Brain (organoid and tissue), 16 donors: ENCODE measurements at places on chromosomes 5 and 9. TPM values are rescaled to one million over a fixed set of nuclear protein-coding genes. Genes with fewer than 3 reads are reported as not detected.

GRCh38 chr5:136025900-136026299 is 2.9 kb upstream of the TGFBI start:
- DNase-seq: no peak

GRCh38 chr5:101717721-101718120 is 578.4 kb downstream of the SLCO4C1 start:
- DNase-seq: no peak

GRCh38 chr5:66179297-66180051 is 35.4 kb downstream of the SREK1 start:
- DNase-seq: peak; percentile 22

- DNase-seq: no peak
Measured at GRCh38 chr5:11040345-11040744, 279.3 kb upstream of the DAP start.

GRCh38 chr5:132267166-132267739 is 9.8 kb downstream of the PDLIM4 start:
- no peak for DNase-seq

GRCh38 chr5:137181667-137182066 is 317.5 kb downstream of the SPOCK1 start:
- peak; percentile 41 for DNase-seq

DNA sequence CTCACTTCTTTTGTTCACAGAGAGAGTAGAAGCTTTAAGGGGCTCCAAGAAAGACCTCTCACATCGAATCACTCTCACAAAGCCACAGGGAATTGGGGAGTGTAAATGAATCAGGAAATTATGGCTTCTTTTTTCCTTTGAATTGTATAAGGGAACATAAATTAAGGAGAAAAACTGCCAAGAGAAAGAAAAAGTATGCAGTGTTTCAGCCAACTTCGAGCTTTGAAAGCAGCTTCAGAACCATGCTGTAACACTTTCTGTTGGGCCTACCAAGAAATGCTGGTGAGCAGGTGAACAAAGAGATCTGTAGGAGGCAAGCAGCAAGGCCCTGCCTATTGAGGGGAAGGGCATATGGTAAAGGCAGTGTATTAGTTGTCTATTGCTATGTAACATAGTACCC is 33.4 kb upstream of the CTNNA1 start:
- DNase-seq: no peak

DNA sequence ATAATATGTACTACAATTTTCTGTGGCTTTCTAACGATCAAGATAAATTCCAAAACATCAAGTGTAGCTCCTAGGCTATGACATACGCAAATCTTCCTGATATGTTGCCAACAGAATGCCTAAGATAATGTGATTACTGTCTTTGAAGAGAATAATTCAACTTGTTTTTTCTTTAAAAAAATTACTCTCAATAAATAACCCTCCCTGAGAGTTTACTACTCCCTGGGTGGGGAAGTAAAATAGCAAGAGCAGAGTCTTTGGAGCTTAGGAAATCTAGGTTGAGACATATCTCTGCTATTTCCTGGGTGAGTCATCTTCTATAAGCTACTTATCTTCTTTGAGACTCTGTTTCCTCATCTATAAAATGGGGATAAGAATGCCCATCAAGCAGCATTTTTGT is 201.2 kb downstream of the ACTL7B start:
- no peak for DNase-seq

DNA sequence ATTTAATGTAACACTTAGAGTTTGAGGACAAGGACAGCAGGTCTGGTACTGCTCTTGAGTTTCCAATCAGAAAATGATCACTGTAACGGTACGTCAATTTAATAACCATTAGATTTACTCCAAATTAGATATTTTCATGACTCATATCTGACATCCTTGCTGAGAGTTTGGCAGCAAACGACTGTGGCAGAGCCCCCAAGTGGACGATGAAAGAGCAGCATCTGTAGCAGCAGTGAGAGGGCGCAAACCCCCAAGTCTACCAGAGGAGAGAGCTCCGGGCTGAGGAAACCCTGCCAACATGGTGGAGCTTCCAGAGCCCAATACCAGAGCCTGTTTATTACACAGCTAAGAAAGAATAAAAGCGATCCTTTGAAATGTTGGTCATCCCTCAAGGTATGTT is 73.2 kb upstream of the EPB41L4A start:
- peak; percentile 79 for DNase-seq

- no peak for DNase-seq
Measured at GRCh38 chr5:14267991-14268708, 125.0 kb downstream of the TRIO start.

DNA sequence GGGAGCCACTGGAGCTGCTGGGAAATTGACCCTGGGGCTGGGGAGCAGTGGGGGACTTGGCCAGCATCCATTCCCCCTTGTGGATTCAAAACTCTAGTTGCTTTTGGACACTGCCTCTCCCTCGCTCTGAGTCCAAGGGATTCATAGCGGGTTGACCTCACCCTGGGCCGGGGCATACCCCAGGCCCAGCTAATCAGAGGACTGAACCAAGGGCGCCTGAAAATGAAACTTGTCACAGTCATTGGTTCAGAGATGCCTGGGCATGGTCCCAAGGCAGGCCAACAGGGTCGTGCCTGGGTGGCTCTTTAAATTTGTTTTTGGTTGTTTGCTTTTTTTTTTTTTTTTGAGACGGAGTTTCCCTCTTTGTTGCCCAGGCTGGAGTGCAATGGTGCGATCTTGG is 22.6 kb downstream of the STK10 start:
- no peak for DNase-seq

DNA sequence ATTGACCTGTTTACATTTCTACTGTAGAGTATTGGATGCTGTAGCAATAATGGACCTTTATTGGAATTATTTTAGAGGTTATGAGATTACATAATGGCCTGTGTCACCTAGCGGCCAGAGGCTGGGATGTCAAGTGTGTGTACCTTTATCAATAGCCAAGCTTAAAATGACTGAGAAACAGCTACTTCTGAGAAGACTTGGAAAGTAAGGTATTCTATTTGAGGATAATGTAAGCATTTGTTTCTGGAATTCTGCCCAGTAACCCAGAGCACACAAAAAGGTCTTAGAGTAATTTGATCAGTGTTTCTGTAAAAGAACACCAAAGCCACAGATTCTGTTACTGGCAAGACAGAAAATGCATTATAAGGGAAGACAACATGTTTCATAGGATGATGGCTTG is 116.8 kb downstream of the MACIR start:
- DNase-seq: no peak

DNA sequence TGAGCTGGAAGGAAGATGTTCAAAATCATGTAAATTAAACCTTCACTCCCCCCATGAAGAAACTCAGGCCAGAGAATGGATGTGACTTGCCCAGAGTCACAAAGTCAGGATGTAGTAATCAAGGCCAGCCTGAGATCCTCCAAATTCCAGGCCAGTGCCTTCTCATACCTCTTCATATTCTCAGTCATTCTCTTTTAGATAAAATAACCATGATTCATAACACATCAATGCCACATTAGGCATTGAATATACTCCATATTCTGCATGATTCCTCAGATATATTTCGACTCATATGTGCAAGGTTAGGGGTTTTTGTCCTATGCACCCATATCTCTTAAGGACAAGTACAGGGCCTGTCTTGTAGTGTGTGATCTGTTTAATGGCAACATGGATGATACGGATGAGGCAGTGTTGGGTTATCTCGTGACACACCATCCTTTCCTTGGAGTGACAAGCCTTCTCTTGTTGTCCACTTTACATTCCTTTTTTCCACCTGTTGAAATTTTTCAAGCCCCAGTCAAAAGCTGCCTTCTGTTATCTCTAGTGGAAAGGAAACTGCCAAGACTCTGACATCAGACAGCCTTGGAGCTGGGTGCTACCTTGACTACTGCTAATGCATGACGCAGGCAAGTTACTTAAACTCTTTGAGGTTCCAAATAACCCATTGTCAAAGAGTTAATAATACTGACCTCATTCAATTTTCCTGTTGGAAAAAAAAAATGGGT is 227.5 kb upstream of the NR4A3 start:
- no peak for DNase-seq

- no peak for DNase-seq
Measured at GRCh38 chr5:151125421-151125820, 32.2 kb downstream of the ANXA6 start.

DNA sequence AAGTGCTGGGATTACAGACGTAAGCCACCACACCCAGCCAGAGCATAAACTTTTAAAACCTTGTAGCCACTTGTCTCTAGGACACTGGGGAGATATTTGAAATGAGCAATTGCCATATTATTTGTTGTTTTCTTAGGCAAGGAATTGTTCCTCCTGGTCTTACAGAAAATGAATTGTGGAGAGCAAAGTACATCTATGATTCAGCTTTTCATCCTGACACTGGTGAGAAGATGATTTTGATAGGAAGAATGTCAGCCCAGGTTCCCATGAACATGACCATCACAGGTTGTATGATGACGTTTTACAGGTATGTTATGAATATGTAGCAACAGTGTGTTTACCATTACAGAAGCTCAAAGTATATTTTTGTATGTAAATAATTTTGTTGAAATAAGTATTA is 30.5 kb downstream of the SFXN1 start:
- no peak for DNase-seq

GRCh38 chr5:52491071-52491787 is 296.5 kb upstream of the ITGA1 start:
- DNase-seq: no peak

GRCh38 chr9:94153905-94154304 is 69.6 kb downstream of the PTPDC1 start:
- DNase-seq: no peak

DNA sequence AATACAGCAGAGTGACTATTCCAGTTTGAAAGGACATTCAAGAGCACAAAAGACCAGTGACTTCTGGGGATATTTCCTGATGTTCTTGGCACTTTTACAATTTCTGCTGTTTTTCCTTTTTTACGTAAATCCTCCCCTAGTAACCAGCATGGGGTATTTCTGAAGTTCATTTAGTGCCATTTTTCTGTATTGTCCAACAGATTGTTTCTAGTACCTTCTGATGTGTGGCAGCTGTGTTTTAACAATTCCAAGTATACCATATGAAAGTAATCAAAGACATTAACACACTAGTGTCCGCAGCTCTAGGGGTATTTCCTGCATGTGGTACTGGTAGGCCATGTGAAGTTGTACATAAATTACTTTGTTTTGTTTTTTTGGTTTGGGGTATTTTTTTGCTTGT is 53.0 kb upstream of the SMARCA2 start:
- no peak for DNase-seq

- DNase-seq: no peak
Measured at GRCh38 chr5:52665559-52665958, 122.2 kb upstream of the ITGA1 start.

DNA sequence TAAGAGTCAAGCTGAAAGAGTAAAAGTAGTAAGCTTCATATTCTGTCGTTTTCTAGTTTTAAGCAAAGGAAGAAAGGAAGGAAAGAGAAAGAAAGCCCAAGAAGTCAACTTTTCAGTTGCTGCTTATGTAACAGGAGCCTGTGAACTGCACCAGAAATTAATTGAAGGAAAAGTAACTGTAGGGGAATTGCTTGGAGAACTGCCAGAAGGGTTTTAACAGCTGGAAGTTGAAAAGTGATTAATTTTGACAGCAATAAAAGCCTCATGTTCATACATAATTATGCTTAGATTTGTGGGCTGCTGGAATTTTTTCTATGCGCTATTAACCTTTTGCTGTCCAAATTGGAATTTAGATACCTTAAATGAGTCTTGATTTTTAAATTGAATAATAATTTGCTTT is 255.7 kb downstream of the ENC1 start:
- DNase-seq: peak; percentile 79

DNA sequence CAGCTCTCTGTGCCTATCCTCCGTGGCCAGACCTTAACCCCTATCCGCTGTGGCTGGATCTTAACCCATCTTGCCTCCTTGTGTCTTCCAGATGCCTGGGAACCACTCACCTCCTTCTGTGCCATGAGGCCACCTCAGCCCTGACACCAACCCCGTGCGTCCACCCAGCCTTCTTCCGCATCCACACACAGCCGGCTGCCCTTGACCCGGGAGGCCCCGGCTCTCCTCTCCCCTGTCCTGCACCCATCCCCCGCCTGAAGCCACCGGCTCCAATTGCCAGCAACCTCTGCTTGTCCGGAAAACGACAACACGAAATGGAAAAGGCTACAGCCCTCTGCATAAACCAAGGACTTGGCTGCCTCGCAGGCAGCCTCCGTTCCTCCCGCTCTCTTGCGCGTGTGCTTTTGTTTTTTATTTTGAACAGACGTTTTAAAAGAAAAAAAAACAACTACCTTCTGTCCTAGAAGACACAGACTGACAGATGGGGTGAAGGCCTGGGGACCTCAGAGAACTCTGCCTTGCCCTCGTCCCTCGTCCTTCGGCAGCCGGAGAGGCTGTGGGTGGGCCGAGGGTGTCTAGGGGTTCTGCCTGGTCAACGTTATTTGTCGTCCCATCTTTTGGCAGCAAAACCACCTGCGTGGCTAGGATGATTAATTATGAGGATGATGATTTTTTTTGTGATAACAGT is 32.5 kb upstream of the HMCN2 start:
- no peak for DNase-seq

- no peak for DNase-seq
Measured at GRCh38 chr5:76709762-76710161, 6.2 kb upstream of the F2R start.

- no peak for DNase-seq
Measured at GRCh38 chr9:108411632-108412031, 444.2 kb downstream of the ACTL7B start.

GRCh38 chr5:73213566-73213998 is 40.6 kb downstream of the TMEM174 start:
- no peak for DNase-seq

- DNase-seq: no peak
Measured at GRCh38 chr9:114898741-114899140, 31.6 kb downstream of the TNFSF8 start.

- no peak for DNase-seq
Measured at GRCh38 chr5:67166460-67167285, 29.9 kb downstream of the CD180 start.

DNA sequence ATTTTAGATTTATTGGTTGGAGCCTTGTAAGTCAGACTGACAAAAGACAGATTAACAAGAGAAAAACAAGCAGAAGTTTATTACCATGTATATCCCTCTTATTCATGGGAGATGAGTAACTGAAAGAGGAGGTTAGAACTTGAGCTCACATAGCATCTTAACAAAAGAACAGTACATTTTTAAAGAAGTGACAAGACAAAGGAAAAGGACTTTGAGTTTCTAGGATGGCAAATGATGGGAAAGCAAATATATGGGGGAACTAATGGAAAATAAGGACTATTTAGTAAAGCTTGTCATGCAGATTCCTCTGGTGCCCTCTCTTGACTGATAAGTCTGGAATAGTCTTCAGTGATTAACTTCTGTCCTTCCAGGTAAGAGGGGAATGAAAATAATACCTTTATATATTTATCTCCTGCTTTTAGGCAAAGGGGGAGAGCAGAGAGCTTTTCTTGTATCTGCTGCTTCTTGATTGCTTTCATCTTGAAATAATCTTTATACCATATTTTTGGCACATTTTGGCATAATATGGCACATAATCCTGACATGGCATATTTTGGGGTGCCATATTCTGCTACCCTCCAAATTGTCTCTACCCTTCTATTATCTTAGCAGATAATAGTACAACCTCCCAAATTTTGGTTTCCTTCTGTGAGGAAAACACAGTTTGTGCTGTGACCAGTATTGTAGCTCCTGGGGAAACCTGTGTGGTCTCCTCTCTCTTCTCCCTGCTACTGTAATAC is 206.8 kb downstream of the TMC1 start:
- DNase-seq: no peak

Gene SLC1A3
- 202 TPM for polyA plus RNA-seq

Gene TAF11L10
- not detected for polyA plus RNA-seq

Gene DIPK1B
- 35.5 TPM for polyA plus RNA-seq

Gene PRRX2
- polyA plus RNA-seq: 0.51 TPM

Gene IL17B
- polyA plus RNA-seq: not detected

Gene NMUR2
- polyA plus RNA-seq: not detected

Gene NPDC1
- 210 TPM for polyA plus RNA-seq

Gene MYMK
- 0.80 TPM for polyA plus RNA-seq

Gene PCDHB13
- polyA plus RNA-seq: 0.87 TPM

Gene NREP
- 283 TPM for polyA plus RNA-seq
